Fibroblast of skin of left biceps (primary cell): ENCODE measurements at places on chromosomes 1 and 21.

- DNase-seq: peak; percentile 26
These were observed 103.7 kb downstream of the NCAM2 start for GRCh38 chr21:21101911-21102310.

DNA sequence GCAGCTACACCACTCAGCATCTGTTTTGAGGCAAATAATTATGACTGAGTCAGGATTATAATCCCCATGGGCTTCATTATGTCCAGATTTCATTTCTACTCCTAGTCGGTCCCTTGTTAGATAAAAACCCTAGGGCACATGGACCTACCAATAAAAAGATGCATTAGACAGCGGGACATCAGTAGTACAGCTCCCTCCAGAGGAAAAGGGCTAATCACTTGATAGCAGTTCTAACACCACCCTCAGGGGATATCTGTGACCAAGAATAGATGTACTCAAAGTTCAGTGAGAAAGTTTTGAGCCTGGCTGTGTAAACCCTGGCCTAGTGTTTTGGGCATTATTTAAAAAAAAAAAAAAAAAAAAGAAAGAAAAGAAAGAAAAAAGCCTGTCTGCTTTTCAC, 10.0 kb downstream of the GJA8 start:
- no peak for DNase-seq

- no peak for DNase-seq
These were observed 26.7 kb upstream of the NGF start for GRCh38 chr1:115364780-115365155.

- DNase-seq: no peak
These were observed 129.2 kb downstream of the ZBTB18 start for GRCh38 chr1:244180256-244180655.

- no peak for DNase-seq
These were observed 15.4 kb upstream of the LCE5A start for GRCh38 chr1:152495066-152495675.

DNA sequence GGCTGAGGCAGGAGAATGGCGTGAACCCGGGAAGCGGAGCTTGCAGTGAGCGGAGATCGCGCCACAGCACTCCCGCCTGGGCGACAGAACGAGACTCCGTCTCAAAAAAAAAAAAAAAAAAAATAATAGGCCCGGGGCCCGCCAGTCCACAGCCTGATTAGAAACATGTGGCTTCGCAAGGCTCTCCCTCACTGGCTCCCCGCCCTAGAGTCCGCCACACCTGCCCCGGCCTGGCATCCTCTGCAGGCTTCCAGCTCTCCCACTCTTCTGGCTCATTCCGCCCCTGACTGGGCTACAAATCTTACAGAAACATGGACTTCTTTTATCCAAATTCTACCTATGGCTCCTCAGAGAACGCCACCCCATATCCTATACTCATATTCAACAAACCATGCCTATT, 32.4 kb downstream of the PGBD5 start:
- no peak for DNase-seq

- DNase-seq: no peak
These were observed 20.9 kb upstream of the UBL4B start for GRCh38 chr1:110091381-110091780.

- no peak for DNase-seq
These were observed 9.9 kb downstream of the SZRD1 start for GRCh38 chr1:16376971-16377370.

- DNase-seq: no peak
These were observed 954 bp downstream of the RSBN1 start for GRCh38 chr1:113811156-113811887.

GRCh38 chr1:65068202-65069010, 79.6 kb upstream of the AK4 start:
- DNase-seq: no peak

DNA sequence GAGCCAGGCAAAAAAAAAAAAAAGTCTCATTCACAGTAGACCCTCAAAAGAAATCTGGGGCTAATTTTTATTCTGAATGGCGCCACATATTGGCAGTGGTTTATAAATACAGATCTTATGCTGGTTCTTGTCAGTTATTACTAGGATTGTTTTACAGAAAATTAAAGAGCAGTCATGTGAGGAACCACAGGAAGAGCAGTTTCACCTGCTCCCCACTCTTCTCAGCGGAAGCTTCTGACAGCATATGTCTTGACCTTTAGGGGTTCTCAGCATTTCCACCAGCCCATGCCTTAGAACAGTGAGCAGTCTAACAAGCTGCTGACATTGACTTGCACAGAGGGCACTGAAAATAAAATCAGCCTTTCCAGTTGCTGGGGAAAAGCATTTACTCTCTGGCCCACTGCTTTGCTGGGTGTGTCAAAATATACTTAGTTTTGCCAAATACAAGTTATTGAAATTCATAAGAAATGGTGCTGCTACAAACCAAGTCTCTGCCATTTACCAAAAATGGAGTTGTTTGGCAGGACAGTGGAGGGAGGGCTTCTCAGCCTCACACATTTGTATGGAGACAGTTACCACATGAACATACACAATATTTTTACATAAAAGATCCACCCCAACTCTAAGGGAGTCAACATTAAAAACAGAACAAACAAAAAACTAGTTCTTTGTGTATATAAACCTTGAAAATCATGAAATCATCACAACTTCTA, 144.2 kb downstream of the SYT2 start:
- DNase-seq: no peak

DNA sequence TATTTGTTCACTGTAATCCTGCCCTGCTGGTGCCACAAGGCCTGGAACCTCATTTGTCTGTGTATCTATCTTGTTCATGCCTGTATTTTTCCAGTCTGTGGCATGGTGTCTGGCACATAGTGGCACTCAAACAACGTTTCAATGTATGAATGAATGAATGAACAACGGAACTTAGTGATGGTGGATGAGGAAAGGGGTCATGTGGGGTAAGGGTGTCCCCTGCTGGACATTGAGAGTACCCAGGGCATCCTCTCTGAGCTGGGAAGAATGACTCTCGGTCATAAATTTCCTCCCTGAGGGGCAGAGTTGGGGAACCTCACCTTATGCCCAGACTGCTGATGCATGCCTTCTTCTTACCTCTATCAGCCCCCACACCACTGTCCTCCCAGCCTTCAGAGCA, 18.9 kb upstream of the ZNF683 start:
- DNase-seq: no peak

DNA sequence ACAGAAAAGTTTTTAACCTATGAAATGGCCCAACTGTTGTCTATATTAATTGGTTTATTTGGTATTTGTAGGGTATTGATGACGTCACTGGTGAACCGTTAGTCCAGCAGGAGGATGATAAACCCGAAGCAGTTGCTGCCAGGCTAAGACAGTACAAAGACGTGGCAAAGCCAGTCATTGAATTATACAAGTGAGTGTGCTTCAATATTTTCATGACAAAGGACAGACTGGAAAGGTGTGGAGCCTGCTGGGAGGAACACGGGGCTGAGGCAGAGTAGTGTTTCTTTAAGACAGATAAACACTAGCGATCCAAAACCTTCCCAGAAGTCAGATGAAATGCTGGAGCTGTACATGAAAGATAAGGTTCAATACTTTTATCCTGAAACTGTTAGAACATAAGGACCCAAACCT, 76.7 kb downstream of the AK4 start:
- DNase-seq: no peak

DNA sequence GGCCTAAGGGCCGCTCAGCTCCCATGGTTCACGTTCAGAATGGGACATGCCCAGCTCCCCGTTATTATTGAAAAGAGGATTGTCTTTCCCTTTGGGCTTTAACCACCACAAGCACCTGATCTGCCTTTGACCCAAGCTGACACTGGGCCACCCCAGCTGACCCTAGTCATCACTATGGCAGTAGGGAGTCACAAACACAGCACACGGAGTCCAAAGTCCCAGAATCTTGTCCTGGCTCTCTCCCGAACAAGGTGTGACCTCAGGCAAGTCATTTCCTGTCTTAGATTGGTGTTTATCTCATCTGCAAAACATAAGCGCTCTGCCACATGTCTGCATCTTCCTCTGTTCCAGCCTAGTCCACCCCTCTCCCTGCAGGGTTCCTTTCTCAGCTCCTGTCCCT, 31.5 kb downstream of the IGFN1 start:
- DNase-seq: no peak
